COLO829 (cell line): ENCODE measurements at places on chromosomes 5 and 9.

DNA sequence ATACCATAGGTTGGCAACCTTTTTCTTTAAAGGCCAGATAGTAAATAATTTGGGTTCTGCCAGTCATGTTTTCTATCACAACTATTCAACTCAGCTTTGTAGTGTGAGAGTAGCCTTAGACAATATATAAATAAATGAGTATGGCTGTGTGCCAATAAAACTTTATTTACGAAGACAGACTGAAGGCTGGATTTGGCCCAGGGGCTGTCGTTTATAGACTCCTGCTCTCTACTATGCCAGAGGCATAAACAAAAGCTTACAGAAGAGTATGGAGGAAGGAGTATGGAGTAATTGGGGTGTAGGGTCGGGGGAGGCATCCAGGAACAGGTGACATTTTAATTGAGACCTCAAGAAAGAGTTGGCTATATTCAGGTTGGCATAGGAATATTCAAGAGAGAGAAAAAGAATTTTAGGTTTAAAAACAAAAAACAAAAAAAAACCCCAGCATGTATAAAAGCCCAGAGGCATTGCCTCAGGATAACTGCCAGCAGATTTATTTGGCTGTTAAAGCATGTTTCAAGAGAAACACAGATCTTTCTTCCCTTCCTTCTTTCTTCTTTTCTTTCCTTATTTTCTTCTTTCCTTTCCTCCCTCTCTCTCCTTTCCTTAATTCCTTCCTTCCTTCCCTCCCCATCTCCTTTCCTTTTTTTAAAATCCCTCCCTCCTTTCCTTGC is 39.9 kb downstream of the SLIT3 start:
- DNase-seq, result no peak

DNA sequence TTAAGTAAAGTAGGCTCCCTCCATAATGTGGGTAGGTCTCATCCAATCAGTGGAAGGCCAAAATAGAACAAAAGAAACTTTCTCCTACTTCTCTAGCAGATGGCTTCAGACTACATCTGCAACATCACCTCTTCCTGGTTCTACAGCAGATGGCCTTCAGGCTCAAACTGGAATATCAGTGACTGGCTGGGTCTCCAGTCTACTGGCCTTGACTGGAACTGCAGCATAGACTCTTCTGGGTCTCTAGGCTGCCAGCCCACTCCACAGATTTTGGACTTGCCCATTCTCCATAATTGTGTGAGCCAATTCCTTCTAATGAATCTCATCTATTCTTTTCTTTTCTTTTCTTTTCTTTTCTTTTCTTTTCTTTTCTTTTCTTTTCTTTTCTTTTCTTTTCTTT is 64.8 kb downstream of the ACER2 start:
- DNase-seq, result no peak

GRCh38 chr9:122122903-122123632 is 30.0 kb upstream of the TTLL11 start:
- peak; percentile 90 for DNase-seq

DNA sequence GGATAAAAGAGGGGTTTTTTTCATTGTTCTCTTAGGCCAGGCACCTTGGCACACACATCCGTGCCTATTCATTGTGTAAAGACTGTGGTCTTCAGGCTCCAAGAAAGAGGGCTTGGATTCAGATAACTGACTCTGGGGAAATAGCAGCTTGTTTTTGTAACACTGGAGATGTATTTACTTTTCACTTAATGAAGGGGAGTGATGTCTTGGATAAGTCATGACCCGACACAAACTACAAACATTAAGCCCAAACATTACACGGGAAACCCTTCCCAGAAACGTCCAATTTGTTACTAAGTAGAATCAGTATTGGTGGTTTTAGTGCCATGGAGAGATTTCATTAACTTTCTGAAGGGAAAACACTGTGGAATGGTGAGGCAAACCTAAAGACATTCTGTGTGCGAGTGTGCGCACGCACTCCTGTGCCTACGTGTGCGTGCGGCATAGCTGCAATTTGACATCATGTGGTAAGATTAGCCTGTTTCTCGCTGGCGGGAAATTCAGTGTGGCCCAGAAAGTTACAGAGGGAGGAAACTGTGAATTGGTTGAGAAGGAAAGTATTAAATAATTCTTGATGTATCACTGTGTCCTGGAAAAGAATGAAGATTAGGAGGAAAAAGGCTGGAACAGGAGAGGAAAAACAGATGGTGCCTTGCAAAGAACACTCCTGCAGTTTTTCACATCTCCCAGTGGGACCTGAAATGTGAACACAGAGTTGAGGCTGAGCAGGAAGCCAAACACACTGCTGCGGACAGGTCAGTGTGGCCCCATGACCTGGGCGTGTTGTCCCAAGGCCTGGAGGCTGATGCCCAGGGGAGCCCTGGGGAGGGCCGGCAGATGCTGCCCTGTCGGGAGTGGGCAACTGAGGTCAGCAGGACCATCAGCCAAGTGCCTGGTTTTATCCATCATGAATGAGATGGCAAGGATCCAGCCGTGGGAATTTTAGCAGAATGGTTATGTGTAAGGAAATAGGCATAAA is 108.5 kb downstream of the GAS1 start:
- DNase-seq, result no peak

DNA sequence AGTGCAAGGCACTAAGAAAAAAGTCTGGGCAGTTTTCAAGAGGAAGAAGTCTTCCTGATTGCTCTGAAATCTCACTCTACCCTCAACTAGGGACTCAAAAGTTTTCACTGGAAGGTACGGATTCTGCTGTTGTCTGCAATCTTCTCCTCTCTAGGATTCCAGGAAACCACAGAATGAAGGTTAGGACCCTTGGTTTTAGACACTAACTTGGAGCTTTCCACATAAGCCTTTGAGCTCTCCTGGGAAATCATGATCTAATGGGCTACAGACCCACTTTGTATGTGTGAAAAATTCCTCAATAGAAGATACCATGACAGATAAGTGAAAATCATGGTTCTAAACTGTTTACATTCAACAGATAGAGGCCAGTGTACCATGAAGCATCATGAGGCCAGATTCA is 265.1 kb downstream of the PSAT1 start:
- DNase-seq, result no peak

- no peak for DNase-seq
Observed at GRCh38 chr5:138942066-138942465, 66.9 kb upstream of the LRRTM2 start.

GRCh38 chr9:107841076-107841475 is 351.5 kb upstream of the KLF4 start:
- DNase-seq, result no peak

DNA sequence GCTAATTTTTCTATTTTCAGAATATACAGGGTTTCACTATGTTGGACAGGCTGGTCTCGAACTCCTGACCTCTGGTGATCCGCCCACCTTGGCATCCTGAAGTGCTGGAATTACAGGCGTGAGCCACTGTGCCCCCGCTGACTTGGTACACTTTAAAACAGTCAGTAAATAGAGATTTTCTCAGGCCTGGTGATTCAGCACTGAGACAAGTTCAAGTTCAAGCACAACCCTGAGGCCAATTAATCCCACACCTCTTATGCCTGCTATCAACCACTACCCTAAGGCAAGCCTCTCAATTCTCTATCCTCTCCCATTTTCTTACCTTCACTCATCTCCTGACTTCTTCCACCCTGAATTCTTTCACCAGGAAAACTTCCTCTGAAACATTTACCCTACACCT is 18.9 kb downstream of the MUSK start:
- no peak for DNase-seq
